Chondrocyte (in vitro differentiated cells): ENCODE measurements at places on chromosomes 6 and 20.

GRCh38 chr20:23161244-23161891 lies 75.2 kb upstream of the CD93 start:
- no peak overlapping the region for H3K27ac ChIP-seq
- no peak overlapping the region for H3K4me3 ChIP-seq
- DNase-seq, result no peak
- H3K36me3 ChIP-seq, result no peaks in the 10 kb centered on the region

GRCh38 chr6:118353564-118353963 lies 194.5 kb upstream of the PLN start:
- H3K4me3 ChIP-seq, result no peak overlapping the region
- DNase-seq, result no peak
- H3K27ac ChIP-seq, result no peak overlapping the region

GRCh38 chr6:120384671-120385070 lies 949.6 kb downstream of the TBC1D32 start:
- no peaks in the 10 kb centered on the region for H3K36me3 ChIP-seq
- H3K27ac ChIP-seq, result no peak overlapping the region
- no peak overlapping the region for H3K4me3 ChIP-seq
- no peaks in the 10 kb centered on the region for H3K4me1 ChIP-seq

DNA sequence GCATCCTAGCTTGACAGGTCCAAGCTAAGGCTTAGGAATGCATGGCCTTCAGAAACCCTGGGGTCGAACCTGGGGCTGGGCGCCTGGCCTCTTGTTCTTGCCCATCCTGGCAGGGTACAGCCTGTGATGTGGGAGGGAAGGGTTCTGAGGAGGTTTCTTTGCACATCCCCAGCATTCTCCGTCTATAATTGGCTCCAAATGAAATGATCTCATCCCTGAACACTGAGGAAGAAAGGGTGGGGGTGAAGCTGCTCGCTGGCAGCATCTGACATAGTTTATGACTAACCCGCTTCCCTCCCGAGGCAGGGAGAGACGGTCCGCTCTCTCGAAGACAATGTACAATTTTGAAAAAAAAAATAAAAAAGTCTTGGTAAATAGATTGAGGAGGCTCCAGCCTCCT lies 67.1 kb upstream of the ZNFX1 start:
- no peak overlapping the region for H3K4me3 ChIP-seq
- peaks cover 56% of the 10 kb centered on the region for H3K4me1 ChIP-seq
- DNase-seq, result no peak
- no peaks in the 10 kb centered on the region for H3K36me3 ChIP-seq
- H3K27ac ChIP-seq, result peak overlapping the region; percentile 92

GRCh38 chr6:149593408-149593807 lies 27.2 kb downstream of the GINM1 start:
- H3K27ac ChIP-seq, result no peak overlapping the region
- no peaks in the 10 kb centered on the region for H3K4me1 ChIP-seq
- DNase-seq, result no peak
- peaks cover 18% of the 10 kb centered on the region for H3K36me3 ChIP-seq
- H3K4me3 ChIP-seq, result no peak overlapping the region

DNA sequence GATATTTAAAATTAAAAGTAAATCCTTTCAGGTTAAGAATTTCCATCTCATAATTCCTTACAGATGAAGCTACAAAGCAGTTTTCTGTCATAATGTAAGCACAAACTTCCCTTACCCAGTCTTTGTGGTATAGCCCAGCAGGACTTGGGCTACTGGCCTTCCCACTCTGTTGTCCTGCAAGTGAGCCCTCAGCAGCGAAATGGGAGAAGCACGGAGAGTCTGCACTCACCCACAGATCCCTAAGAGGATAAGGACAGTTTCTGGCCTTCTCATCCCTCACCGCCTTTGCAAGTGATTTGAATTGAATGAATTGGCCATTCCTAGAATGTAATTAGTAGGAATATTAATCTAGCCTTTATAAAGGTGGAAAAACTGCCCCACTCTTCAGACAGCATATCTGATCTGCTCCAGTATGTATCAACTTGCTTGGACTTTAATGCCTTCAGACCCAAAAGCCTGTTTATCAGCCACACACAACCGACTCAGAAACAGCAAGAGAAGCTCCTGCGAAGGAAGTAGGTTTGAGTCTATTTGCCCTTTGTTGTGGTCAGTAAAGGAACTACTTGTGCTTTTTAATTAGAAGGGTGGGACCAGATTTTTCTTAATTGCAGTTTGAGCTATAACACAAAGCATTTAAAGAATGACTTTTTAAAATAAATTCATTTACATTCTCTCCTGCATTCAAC lies 29.9 kb upstream of the PRDM1 start:
- no peaks in the 10 kb centered on the region for H3K36me3 ChIP-seq
- no peak for DNase-seq
- no peaks in the 10 kb centered on the region for H3K27me3 ChIP-seq
- H3K27ac ChIP-seq, result no peak overlapping the region
- no peak overlapping the region for H3K4me3 ChIP-seq

GRCh38 chr6:158567152-158567551 lies 7.3 kb downstream of the TMEM181 start:
- peak; percentile 48 for DNase-seq
- H3K4me1 ChIP-seq, result peaks cover 34% of the 10 kb centered on the region
- no peak overlapping the region for H3K4me3 ChIP-seq
- H3K36me3 ChIP-seq, result peaks cover 4% of the 10 kb centered on the region

DNA sequence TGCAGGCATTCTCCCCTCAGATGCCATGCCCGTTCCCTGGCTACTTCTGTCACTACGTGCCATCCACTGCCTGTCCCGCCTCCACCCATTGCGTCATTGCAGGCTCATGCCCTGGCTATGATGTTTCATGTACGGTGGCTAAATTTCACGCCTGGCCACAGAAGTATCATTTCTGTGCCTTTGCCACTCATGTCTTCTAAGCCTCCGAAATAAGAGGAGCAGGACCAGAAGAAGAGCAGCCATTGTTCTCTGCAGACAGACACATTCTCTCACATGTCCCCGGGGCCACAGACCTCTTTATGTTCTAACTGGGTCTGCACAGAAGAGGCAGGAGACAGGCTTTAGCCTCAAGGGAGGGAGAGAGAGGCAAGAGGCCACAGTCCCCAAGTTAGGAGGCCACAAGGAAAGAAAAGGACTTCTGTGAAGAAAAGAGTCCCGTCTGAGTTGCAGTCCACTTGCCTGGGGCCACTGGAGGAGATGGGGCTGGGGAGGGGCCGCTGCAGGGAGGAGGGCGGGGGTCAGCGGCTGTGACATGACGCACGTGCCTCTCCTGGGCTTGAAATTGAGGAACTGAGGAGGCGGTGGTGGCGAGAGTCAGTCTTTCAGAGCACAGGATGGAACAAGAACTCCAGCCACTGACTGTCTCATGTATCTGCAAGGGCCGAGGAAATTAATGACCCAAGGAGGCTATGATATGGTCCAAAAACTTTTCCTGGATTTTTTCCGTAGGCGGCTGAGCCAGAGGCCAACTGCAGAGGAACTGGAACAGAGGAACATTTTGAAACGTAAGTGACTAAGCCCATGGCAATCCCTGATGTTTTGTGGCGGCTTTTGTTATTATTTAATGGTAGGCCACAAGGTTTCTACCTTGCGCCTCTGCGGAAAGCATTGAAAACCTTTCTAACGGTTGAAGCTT lies 55.9 kb downstream of the TBC1D7 start:
- H3K4me1 ChIP-seq, result peaks cover 14% of the 10 kb centered on the region
- no peaks in the 10 kb centered on the region for H3K27me3 ChIP-seq
- no peaks in the 10 kb centered on the region for H3K36me3 ChIP-seq
- H3K27ac ChIP-seq, result no peak overlapping the region
- no peak for DNase-seq
- no peak overlapping the region for H3K4me3 ChIP-seq

- H3K36me3 ChIP-seq, result no peaks in the 10 kb centered on the region
- peaks cover 24% of the 10 kb centered on the region for H3K27me3 ChIP-seq
- no peak for DNase-seq
- H3K4me1 ChIP-seq, result no peaks in the 10 kb centered on the region
These were observed 119.0 kb upstream of the LRFN2 start for GRCh38 chr6:40706178-40706577.

DNA sequence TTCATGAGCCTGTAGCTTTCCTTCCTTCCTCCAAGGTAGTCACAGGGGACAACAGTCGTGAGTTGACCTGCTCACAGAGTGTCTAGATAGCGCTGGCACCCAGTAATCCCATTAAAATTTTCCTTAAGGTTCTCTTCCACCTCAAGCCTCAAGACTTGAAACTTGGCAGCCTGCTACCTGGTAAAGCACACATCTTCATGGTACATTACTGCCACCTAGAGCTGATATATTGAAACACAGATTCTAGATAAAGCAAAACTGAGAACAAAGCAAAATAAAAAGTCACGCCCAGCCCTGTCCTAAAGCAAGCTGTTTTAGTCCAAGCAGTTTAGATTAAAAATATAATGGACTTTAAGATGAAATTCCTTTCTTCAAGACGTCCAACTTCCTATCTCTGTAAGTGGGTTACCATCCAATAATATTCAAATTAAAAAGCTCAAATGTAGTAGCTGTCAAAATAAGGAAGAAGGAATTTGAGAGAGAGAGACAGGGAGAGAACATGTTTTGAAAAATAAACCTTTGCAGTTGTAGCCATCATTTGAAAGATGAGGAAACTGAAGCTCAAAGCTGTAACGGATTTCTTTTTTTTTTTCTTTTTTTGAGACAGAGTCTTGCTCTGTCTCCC lies 50.7 kb upstream of the CD83 start:
- peak overlapping the region; percentile 66 for H3K27ac ChIP-seq
- H3K4me3 ChIP-seq, result no peak overlapping the region
- H3K27me3 ChIP-seq, result no peaks in the 10 kb centered on the region
- H3K36me3 ChIP-seq, result no peaks in the 10 kb centered on the region
- no peak for DNase-seq

- H3K27ac ChIP-seq, result no peak overlapping the region
- H3K27me3 ChIP-seq, result no peaks in the 10 kb centered on the region
- DNase-seq, result no peak
- peaks cover 63% of the 10 kb centered on the region for H3K4me1 ChIP-seq
These were observed 20.9 kb downstream of the FKBP1A start for GRCh38 chr20:1371830-1372539.

DNA sequence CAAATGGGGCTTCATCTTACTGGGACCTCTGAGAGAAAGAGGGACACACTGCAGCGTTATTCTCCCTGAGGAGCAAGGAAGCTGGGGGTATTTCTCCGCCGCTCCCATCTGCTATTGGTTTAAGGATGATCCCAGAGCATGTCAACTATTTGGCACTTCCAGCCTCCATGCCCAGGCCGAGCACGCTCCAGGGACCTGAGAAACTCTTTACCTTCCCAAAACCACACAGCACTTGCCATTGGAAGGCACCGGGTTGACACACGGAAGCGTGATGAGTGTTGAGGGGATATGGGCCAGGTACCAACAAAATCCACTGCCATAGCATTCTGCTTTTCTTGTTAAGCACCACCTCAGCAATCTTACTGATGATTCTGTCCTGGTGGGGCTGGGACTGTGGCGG lies 92.4 kb upstream of the SLC24A3 start:
- no peak for DNase-seq
- H3K27ac ChIP-seq, result no peak overlapping the region
- H3K4me1 ChIP-seq, result no peaks in the 10 kb centered on the region
- no peak overlapping the region for H3K4me3 ChIP-seq
- no peaks in the 10 kb centered on the region for H3K36me3 ChIP-seq

DNA sequence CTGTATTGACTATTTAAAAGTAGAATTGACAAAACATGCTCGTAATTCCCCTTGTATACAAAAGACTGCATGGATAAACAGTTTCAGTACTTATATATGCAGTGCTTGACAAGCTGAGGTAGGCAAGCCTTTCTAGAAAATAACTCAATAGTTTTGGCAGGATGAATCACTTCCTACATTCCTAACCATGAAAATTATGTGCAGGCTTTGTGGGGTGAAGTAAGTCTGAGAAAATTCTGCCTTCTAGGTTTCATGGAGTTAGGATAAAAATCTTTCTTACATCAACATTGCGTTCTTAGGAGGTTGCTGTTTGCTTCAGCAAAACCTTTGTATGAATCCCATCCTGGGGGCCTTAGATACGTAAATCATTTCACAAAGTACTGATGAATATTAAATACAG lies 801.4 kb upstream of the EYS start:
- no peak overlapping the region for H3K27ac ChIP-seq
- no peaks in the 10 kb centered on the region for H3K27me3 ChIP-seq

DNA sequence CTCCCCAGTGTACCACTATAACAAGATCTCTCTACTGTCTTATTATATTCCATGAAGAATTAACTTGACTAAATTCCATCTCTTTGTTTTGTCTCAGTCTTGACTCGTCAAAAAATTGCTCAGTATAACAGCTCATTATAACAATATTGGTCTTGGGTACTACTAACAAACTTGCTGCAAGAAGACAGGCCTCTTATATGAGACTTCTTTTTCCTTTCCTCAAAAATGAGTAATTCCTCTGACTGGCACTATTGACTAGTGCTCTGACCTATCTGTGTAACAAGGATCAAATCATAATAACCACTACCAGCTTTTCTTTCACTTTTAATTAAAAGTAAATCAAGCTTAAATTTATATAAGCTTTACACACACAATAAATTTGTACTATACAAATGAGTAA lies 91.3 kb upstream of the THEMIS start:
- DNase-seq, result no peak
- H3K27ac ChIP-seq, result peak overlapping the region; percentile 60
- H3K27me3 ChIP-seq, result no peaks in the 10 kb centered on the region
- H3K4me1 ChIP-seq, result peaks cover 6% of the 10 kb centered on the region
- no peak overlapping the region for H3K4me3 ChIP-seq

DNA sequence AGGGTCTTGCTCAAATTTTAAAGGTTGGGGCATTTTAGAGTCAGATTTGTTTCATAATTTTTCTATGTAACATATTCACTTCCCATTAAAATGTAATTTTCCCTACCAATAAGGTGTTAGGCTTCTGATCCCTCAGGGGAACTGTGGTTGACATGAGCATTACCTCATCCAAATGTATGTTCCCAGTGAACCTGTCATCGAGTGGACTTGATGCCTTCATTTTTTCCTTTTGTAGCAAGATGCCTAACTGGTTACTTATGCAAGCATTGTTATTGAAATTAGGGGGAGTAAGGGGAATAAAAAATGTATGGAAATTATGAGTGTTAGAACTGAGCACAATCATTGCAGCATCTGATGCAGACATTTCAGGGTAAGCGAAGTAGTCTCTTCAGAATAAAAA lies 360.5 kb downstream of the BCKDHB start:
- H3K36me3 ChIP-seq, result no peaks in the 10 kb centered on the region
- H3K27ac ChIP-seq, result no peak overlapping the region
- no peak for DNase-seq
- H3K27me3 ChIP-seq, result no peaks in the 10 kb centered on the region
- no peak overlapping the region for H3K4me3 ChIP-seq
- peaks cover 22% of the 10 kb centered on the region for H3K4me1 ChIP-seq

DNA sequence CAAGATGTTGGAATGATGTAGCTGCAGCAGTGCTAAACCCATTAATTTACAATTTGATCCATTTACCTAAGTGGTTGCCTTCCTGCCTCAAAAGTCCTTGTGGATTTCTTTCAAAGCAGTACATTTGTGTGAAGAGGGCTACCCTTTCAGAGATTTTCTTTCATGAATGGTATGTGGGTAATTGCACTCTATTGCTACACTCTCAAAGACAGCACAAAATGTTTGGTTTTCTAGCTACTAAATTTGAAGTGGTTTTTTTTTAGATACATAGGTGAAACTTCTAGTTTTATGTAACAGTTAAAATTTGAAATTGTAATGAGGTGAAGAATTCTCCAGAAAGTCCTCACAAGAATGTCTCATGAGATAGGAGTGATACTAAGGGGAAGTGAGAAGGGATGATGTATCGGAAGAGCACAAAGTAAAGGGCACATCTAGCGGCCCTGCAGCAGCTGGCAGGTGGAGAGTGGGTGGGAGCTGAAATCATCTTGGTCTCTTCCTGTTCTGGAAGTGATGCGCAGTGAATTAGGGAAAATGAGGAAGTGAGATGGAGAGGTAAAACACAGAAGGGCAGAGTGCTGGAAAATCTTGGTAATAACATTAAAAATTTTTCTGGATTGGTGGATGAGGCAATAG lies 236.8 kb upstream of the MAN1A1 start:
- no peak overlapping the region for H3K4me3 ChIP-seq
- H3K4me1 ChIP-seq, result no peaks in the 10 kb centered on the region
- H3K27ac ChIP-seq, result no peak overlapping the region
- H3K27me3 ChIP-seq, result peaks cover 19% of the 10 kb centered on the region
- DNase-seq, result no peak
